ENCODE measurements at places on chromosomes 2 and 18. TPM values are rescaled to one million over a fixed set of nuclear protein-coding genes. Genes with fewer than 3 reads are reported as not detected.

GRCh38 chr2:177283906-177284305, 19.4 kb upstream of the NFE2L2 start:
- no peaks in the 10 kb centered on the region for H3K36me3 ChIP-seq
- H3K27me3 ChIP-seq, result no peaks in the 10 kb centered on the region
- H3K4me3 ChIP-seq, result no peak overlapping the region
- DNase-seq, result no peak

- H3K4me1 ChIP-seq, result no peaks in the 10 kb centered on the region
- H3K4me3 ChIP-seq, result no peak overlapping the region
- no peaks in the 10 kb centered on the region for H3K27me3 ChIP-seq
- no peaks in the 10 kb centered on the region for H3K36me3 ChIP-seq
- no peak for DNase-seq
These were observed 44.2 kb upstream of the ARL5A start for GRCh38 chr2:151872463-151872862.

DNA sequence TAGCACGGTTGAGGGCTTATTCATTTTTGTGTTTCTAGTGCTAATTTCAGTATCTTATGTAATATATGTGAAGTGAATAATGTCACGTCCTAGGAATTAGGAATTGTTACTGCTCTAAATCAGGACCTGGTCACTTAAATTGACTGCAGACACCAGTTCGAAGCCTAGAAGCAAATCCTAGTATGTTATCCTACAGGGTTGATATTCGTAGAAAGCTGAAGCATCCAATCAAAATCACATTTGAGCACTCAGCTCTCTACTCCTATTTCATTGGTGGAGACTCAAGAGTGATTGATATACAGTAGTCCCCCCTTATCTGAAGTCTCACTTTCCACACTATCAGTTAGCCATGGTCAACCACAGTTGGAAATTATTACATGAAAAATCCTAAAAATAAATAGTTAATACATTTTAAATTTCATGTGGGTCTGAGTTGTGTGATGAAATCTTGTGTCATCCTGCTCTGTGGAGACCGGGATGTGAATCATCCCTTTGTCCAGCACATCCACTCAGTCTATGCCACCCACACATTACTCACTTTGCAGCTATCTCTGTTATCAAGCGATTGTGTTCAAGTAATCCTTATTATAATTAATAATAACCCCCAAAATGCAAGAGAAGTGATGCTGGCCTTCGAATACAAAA, 35.2 kb upstream of the SCN9A start:
- H3K27me3 ChIP-seq, result no peaks in the 10 kb centered on the region
- DNase-seq, result no peak
- H3K4me3 ChIP-seq, result no peak overlapping the region

DNA sequence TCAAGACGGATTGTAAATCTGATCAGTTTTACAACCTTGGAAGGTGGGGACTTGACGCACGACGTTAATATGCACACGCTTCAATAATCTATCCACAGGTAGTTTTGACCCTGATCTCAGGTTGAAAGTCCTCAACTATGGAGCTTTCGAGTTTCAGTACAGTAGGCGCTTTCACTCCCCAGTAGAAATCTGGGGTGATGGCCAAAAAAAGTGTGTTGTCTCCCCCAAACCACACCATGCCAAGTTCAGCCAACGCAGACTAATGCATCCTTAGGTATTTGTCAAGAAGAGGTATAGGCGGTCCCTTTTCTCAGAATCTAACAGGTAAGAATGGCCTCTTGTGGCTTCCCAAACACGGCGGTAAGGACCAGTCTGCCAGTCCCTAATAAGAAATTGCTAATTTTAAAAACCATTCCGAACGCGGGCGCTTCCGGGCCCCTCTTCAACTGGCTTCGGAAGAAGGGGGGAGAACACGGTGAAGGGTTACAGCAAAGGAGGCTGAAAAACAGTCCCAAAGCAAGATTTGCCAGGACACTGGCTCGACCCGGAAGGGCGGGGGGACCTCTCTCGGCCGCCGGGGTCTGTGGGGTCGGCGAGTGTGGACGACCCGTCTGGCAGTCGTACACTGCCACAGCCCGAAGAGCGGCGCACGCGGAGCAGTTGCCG, 659 bp downstream of the FAM210A start:
- H3K27me3 ChIP-seq, result no peaks in the 10 kb centered on the region
- H3K4me3 ChIP-seq, result peak overlapping the region; percentile 91
- peaks cover 31% of the 10 kb centered on the region for H3K4me1 ChIP-seq

TRIP12 gene
- polyA plus RNA-seq, result 49.5 TPM

EGR4 gene
- 0.07 TPM for polyA plus RNA-seq
